Liver (tissue), 10 donors: ENCODE measurements at places on chromosomes 16 and 17. TPM values are rescaled to one million over a fixed set of nuclear protein-coding genes. Genes with fewer than 3 reads are reported as not detected.

Gene CIITA
- polyA plus RNA-seq = 1.7 TPM

Gene SOX15
- 0.06 TPM for polyA plus RNA-seq

Gene ZMYND15
- 2.4 TPM for polyA plus RNA-seq

Gene STH
- not detected for polyA plus RNA-seq

Gene HOXB8
- polyA plus RNA-seq = not detected

- no peak for DNase-seq
These were observed 26.5 kb upstream of the SLC25A19 start for GRCh38 chr17:75315541-75316243.

DNA sequence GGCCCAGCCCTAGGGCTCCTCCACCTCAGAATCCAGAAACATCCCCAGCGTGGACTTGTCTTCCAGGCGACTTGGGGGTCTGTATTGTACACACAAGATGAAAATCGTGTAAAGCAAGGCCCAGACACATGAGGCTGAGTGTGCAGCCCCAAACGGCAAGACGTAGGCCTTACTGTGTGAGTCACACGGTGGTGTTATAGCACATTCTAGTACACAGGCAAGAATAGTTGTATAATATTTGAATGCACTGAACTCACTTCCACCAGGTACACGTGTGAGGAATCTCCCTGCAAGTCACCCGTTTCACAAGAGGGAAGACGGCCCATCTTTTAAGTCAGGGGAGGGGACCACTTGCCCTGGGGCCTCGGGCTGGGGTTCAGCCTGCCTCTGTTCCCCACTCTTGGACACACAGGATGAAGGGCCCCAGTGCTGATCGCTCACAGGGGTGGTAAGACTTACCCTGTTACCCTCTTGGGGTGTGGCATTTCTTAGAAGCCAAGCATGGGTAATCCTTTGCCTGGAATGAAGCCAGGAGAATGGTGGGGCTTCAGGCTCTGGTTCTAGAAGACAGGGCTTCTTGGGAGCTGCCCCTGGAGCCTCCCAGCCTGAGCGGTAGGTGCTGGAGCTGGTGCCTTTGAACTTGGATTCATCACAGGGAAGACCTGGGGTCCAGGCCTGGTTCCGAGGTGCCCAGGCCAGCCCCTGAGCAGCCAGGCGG is 71.3 kb downstream of the SREBF1 start:
- no peak for DNase-seq

GRCh38 chr16:62755938-62756337 is 719.7 kb upstream of the CDH8 start:
- DNase-seq = no peak

- no peak for DNase-seq
These were observed 11.1 kb upstream of the ABR start for GRCh38 chr17:1190751-1191331.

DNA sequence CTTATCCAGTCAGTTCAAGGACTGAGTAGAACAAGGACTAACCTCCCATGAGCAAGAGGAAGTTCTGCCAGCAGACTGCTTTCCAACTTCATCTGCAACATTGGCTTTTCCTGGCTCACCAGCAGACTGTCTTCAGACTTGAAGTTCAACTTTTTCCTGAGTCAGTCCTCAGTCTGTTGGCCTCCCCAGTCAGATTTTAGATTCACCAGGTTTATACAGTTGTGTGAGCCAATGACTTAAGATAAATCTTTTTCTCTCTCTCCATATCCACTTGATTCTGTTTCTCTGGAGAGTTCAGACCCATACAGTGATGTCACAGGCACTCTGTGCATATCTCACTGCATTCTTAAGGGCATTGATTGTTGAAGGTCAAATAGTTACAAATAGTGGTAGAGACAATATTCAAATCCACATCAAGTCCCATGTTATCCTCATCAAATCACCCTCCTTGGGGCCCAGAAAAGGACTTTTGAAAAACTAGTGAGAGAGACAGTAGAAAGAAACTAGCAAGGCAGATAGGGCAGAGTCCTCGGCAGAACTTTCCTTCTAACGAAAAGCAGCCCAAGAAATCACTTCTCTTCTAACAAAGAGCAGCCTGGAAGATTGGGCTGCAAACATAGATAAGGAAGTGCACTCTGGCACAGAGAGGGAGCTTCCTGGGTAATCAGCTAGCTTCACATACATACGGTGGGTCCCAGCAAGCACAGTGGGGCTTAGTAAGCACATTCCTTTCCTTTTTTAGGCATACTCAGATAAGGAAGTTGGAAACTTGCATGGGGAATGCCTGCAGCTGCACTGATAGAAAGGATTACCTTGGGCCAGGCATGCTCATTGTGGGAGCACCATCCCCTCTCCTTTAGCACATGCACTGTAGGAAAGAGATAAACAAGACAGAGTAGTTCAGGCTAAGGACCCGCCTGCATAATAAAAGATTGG is 132.3 kb upstream of the FAM20A start:
- DNase-seq = no peak

DNA sequence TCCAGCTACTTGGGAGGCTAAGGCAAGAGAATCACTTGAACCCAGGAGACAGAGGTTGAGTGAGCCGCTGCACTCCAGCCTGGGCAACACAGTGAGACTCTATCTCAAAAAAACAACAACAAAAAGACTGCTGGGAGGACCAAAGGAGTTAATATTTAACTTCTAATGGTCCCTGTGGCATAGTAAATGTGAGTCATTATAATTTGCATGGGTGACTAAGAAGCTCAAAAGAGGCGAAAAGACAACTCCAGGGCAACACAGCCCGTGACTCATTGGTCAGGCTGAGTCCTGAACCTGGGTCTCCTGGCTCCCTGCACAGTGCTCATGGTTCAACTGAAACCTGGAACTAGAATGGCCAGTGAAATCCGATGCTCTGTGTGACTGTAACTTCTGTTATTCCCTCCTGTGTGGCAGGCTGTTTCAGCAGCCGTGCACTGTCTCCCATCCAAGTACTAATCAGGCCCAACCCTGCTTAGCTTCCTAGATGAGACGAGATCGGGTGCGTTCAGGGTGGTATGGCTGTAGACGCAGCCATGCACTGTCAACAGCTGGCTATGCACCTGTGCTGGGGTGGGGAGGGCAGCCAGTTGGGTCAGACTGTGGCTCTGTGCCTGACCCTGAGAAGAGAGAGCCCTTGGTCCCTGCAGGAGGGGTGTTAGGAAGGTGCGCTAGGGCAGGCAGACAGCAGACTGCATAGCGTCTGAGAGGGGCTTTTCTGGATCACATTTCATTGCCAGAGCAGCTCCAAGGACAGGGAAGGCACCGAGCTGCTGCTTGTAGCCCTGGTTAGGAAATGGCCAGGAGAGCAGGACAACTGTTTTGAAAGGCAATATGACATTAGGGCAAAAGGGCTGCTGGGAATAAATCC is 14.5 kb upstream of the GPRC5C start:
- DNase-seq = no peak

GRCh38 chr16:83402967-83403366 is 404.8 kb upstream of the HSBP1 start:
- DNase-seq = no peak

GRCh38 chr17:7184647-7185046 is 5.5 kb upstream of the ASGR1 start:
- no peak for DNase-seq

DNA sequence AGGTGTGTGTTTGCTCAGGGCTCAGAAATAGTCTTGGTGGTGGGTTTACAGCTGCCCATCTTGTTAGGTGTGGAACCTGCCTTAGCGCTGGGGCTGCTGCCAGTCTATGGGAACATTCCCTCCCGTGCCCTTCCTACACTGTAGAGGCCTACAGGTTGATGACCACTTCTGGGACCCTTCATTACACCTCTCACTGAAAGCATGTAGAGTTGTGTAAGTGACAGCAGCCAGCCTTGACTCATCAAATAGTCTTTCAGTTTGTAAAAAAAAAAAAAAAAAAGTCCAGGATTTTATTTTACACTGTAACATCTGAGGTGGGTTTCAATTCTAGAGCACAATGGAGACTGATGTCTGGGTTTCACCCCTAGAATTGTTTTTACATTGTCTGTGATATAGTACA is 193.9 kb downstream of the SPECC1 start:
- no peak for DNase-seq

DNA sequence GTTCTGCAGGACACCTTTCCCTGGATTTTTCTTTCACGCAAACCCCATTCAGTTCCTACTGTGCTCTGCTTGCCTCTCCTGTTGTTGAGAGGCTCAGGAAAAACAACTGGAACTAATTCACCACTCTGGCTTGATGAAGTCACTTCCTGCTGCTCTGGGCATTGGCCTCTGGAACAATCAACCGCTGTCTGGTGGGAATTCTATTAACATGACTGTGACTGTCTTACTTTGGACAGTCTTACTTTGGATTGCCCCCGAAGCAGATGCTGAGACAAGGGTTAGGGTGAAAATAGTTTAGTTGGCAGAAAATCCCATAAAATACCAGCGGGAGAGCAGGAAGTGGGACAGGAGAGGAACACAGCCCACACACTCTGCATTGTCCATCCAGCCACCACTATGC is 90.0 kb upstream of the HSBP1 start:
- no peak for DNase-seq

- no peak for DNase-seq
These were observed 178.8 kb downstream of the MAP2K6 start for GRCh38 chr17:69593351-69593715.

DNA sequence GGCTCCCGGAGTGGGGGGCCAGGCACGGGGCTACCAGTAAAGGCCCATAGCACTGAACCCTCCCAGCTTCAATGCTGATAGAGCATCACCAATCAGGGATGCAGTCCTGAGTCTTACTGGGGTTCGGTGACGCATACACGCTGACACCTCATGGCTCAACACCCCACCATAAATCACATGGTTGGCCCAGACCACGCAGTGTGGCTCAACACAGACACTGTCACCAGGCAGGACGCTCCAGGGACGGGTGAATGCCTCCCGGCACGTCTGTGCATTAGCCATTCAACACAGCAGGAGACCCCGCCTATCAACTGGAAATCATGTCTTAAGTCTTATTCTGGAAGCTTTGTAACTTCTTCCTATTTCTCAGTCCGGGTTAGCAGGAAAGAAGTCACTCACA is 35.0 kb downstream of the NECAB2 start:
- no peak for DNase-seq
